ENCODE measurements at places on chromosomes 16 and 17. TPM values are rescaled to one million over a fixed set of nuclear protein-coding genes. Genes with fewer than 3 reads are reported as not detected.

CDRT15L2 gene
- not detected for total RNA-seq

UMOD gene
- total RNA-seq = not detected

DNA sequence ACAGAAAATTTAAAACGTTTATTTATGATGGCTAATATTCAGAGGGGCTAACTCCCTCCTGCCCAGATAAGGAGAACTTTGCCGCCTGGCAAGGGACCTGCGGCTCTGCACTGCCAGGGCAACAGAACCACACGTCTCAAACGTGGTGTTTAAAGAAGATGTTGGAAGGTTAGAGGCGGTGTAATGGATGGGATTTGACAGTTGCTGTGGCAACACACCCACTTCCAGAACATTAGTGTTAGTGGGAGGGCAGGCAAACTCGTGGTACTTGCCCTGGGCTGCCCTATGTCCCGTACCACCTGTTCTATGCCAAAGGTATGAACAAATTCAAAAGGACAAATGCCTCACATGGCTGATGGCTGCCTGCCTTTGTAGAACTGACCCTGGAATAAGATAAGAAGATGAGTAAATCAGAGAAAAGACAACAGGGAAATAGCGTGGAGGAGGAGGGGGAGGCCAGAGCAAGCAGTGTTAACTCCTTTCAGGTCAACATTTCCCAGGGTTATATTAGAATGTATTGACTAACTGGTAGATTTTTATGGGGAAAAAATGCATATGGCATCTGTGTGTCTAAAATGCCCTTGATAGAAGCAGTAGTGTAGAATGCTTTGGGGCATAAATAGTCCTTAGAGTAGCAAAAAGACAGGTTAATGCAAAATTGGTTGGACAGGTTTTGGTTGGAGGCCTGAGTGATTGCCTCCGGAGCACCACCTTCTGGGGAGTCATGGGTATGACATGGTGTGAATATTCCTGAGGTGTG is 30.8 kb downstream of the HLF start:
- DNase-seq = no peak

DNA sequence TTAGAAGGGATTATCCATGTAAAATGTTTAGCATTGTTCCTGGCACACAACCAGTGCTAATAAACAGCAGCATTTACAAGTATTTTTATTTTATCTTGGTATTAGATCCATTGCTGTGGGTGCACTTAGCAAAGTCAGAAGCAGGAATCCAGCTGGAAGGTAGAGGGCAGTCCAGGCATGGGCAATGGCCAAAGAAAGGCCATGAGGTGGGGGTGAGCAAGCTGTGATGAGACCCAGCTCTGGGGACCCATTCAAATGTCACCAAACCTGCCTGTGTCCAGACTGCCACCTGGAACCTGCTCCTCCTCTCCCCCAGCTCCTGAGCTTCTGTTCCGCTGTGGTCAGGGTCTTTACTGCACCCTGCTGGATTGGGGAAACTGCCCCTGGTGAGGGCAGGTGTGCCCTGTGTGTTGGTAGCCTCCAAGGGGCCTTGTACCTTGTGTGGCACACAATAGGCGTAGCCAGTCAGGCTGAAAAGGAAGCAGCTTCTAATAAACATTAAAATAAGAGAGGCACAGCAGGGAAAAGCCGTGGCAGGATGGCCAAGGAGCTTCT is 118.0 kb upstream of the CRHR1 start:
- no peak for DNase-seq

DNA sequence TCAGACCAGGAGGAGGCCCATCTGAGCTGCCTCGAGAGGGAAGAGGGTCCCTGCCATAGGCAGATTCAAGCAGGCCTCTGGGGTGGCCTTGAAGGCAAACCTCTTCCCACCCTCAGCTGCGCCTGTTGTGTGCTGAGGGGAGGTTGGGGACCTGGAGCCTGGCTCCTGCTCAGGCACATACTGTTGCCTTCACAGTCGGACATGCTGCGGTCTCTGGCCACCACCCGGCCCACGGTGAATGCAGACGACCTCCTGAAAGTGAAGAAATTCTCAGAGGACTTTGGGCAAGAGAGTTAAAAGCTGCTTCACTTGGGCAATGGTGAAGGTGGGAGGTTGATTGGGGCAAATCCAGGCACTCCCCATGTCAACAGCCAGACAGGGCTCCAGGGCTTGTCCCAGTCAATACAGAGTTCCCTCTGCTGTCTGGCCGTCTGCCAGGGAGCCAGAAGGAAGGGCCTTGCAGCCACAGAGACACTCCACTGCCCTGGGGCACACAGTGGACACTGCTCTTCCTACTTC is 6.3 kb downstream of the PDF start:
- DNase-seq = no peak

GRCh38 chr16:544517-544916 is 15.7 kb upstream of the PRR35 start:
- no peak for DNase-seq

GRCh38 chr17:65888649-65889048 is 303.3 kb downstream of the CEP112 start:
- DNase-seq = no peak
